ENCODE measurements at places on chromosomes 7 and 10. TPM values are rescaled to one million over a fixed set of nuclear protein-coding genes. Genes with fewer than 3 reads are reported as not detected.

- DNase-seq = no peak
Observed at GRCh38 chr10:24869354-24870015, 82.9 kb downstream of the PRTFDC1 start.

- peak; percentile 70 for DNase-seq
Observed at GRCh38 chr7:5237286-5237685, 45.5 kb upstream of the SLC29A4 start.

- no peak for DNase-seq
Observed at GRCh38 chr10:101056365-101057151, 5.2 kb upstream of the KAZALD1 start.

DNA sequence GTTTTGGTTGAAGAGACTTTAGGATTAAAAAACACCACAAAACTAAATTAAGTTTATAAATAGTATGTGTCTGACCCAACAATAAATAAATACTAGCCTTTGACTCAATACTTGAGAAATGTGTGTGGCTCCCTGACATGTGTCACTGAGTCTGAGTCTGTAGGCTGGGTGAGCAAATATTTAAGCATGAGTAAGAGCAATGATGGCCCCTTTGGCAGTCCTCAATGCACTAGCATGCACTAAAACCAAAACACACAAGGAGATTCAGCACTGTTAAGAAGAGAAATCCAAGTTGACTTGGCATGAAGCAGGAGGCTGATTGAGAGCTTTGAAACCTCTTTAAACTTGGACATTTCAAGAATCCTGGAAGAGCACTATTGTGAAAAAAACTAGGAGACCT, 37.1 kb downstream of the CCDC71L start:
- no peak for DNase-seq

- peak; percentile 81 for DNase-seq
Observed at GRCh38 chr10:18224626-18225445, 84.6 kb downstream of the CACNB2 start.

GRCh38 chr10:71648254-71648932, 71.2 kb downstream of the C10orf105 start:
- DNase-seq = no peak

The KNDC1 gene
- total RNA-seq = 18.6 TPM

The TRIM74 gene
- total RNA-seq = 0.23 TPM

The STK31 gene
- 0.50 TPM for total RNA-seq

The SPDYE11 gene
- total RNA-seq = not detected
